ENCODE measurements at places on chromosomes 7 and 10. TPM values are rescaled to one million over a fixed set of nuclear protein-coding genes. Genes with fewer than 3 reads are reported as not detected.

DNA sequence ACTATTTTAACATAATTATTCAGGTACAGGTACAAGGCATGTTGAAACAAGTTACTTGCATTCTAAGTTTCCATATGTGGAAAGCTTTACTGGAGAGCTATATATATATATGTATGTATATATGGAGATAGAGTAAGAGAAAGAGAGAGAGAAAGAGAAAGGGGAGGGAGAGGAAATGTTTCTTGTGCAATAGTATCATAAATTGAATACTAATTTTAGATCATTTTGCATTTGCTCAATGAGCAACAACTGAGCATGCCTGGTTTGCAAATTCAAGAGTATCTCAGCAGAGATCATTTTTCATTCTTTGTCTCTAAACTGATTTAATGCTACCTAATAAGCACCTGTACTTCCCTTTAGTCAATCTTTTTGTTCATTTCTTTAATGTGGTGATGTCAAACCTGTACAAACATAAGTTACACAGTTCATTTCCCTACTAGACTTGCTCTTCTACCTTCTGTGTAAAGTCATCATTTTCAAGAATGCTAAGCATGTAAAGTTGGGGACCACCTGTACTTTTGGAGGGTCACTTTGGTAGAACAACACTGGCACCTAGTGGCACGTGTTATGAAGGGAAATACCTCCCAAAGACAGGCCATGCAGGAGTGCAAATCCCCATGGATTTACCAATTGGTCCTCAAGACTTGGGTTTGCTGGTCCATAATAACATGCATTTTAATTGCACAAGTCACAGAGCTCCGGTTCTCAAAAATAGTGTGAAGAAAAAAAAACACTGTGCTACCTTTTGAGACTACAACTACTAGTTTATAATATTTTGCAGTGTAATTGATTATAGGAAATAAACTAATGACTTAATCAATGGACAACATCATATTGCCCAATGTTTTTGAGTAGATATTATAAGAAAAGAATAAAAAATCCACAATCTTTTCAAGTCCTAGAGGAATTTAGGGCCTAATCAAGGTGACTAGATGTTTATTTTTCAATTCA lies 431.2 kb upstream of the IGFBP3 start:
- no peaks in the 10 kb centered on the region for H3K27me3 ChIP-seq
- no peaks in the 10 kb centered on the region for H3K36me3 ChIP-seq
- no peak overlapping the region for H3K4me3 ChIP-seq
- no peaks in the 10 kb centered on the region for H3K4me1 ChIP-seq
- no peak for DNase-seq
- no peak overlapping the region for H3K27ac ChIP-seq

- no peaks in the 10 kb centered on the region for H3K27me3 ChIP-seq
- no peak overlapping the region for H3K27ac ChIP-seq
- H3K4me1 ChIP-seq, result no peaks in the 10 kb centered on the region
- DNase-seq, result no peak
- H3K4me3 ChIP-seq, result no peak overlapping the region
- no peaks in the 10 kb centered on the region for H3K36me3 ChIP-seq
Measured at GRCh38 chr7:18265611-18266281, 229.8 kb upstream of the HDAC9 start.

DNA sequence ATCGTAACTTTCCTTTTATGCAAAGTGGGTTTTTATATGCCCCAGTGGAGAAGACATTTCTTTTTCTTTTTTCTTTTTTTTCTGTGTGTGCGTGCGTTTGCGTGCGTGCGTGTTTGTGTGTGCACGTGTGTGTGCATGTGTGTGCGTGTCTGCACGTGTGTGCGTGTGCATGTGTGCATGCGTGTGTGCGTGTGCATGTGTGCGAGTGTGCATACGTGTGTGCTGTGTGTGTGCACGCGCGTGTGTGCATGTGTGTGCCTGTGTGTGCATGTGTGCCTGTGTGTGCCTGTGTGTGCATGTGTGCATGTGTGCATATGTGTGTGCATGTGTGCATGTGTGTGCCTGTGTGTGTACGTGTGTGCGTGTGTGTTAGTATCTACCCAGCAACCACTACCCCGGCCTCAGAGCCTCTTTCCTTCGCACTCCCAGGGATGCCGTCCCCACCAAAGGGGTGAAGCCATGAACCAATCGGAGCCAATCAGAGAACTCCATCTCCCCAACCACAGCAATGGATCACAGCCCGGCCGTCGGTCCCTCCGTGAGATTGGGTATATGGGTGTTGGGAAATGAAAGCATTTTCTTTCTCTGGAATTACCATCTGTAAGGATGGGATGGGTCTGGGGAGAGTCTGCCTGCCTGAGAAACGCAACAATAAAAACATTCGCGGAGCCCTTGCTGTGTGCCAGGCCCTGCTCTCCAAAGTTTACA lies 92.3 kb downstream of the ELFN1 start:
- H3K4me3 ChIP-seq, result no peak overlapping the region
- no peak for DNase-seq
- H3K4me1 ChIP-seq, result no peaks in the 10 kb centered on the region
- no peak overlapping the region for H3K27ac ChIP-seq
- H3K36me3 ChIP-seq, result no peaks in the 10 kb centered on the region
- no peaks in the 10 kb centered on the region for H3K27me3 ChIP-seq

The MTURN gene
- polyA plus RNA-seq, result 5.9 TPM

The GPR37 gene
- polyA plus RNA-seq, result not detected

The PMS2 gene
- 5.1 TPM for polyA plus RNA-seq

DNA sequence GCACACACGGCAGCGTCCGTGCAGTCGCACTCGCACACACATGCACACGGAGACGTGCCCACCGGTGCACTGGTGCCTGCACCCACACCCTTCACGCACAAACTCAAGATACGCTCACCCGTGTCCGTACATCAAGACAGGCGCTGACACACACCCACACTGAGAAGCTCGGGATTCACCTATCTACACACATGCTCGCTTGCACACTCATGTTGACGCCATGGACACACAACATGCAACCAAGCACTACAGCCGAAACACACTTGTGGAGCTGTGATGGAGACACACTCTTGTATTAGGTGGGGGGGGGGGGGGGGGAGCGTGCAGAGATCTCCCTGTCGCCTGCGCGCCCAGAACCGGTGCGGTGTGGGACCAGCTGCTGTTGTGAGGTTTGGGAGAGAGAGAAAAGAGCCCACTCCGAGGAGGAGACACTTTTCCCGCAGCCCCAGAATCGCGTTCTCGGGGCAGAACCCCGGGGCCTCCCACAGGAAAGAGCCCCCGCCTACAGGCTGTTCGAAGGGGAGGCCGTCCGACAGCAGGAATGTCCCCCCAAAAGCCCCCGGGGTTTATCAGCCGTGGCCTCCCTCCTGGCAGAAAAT lies 605 bp upstream of the NFKB2 start:
- peak overlapping the region; percentile 94 for H3K4me3 ChIP-seq
- peak overlapping the region; percentile 100 for H3K27ac ChIP-seq
- H3K36me3 ChIP-seq, result peaks cover 27% of the 10 kb centered on the region
- DNase-seq, result peak; percentile 23
- H3K4me1 ChIP-seq, result peaks cover 46% of the 10 kb centered on the region
- H3K27me3 ChIP-seq, result no peaks in the 10 kb centered on the region

The HYAL4 gene
- not detected for polyA plus RNA-seq

DNA sequence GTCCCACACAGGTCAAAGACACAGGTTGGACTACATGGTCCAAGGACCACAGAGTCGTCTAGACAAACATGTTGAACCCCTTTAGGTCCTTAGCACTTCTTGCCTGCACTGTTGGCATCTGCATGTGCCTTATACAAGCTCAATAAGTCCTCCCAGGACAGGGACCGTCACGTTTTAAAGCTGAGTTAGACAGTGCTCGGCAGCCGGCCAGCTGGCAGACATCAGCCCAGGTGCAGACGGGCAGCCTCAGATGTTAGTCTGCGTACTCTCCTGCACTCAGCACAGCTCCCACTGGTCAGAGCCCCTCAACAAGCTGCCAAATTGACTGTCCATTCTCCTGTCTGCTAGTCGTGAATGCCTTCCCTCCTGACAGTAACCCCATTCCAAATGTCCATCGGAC lies 34.9 kb downstream of the PARP12 start:
- no peaks in the 10 kb centered on the region for H3K27me3 ChIP-seq
- no peak overlapping the region for H3K4me3 ChIP-seq
- peaks cover 5% of the 10 kb centered on the region for H3K4me1 ChIP-seq
- peaks cover 73% of the 10 kb centered on the region for H3K36me3 ChIP-seq

DNA sequence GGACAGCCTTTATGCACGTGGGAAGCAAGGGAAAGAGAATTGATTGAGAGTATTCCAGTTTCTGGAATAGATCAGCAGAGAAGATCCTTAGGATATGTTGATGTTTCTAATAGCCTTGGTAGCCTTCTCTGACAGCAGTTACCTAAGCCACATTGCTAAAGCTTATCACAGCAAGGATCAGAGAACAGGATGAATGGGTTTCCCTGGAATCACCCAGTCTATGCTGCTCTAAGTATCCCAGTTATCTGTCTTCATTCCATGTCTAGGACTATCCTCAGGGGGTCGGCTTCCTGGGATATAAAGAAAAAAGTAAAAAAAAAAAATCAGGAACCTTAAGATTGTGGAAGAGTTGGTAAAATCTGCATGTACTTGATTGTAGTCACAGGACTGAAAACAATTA lies 352.0 kb upstream of the AKR1E2 start:
- no peaks in the 10 kb centered on the region for H3K4me1 ChIP-seq
- no peak overlapping the region for H3K4me3 ChIP-seq
- no peaks in the 10 kb centered on the region for H3K36me3 ChIP-seq
- DNase-seq, result no peak

The ASB10 gene
- not detected for polyA plus RNA-seq

- no peak overlapping the region for H3K4me3 ChIP-seq
- no peak overlapping the region for H3K27ac ChIP-seq
- H3K27me3 ChIP-seq, result no peaks in the 10 kb centered on the region
- DNase-seq, result no peak
Measured at GRCh38 chr7:104156842-104157277, 51.0 kb downstream of the ORC5 start.

- no peaks in the 10 kb centered on the region for H3K27me3 ChIP-seq
- H3K36me3 ChIP-seq, result no peaks in the 10 kb centered on the region
- no peak for DNase-seq
- H3K4me3 ChIP-seq, result no peak overlapping the region
Measured at GRCh38 chr7:95684505-95684904, 87.8 kb upstream of the DYNC1I1 start.

GRCh38 chr7:156147104-156147503 lies 334.8 kb upstream of the SHH start:
- no peak overlapping the region for H3K4me3 ChIP-seq
- DNase-seq, result no peak
- H3K36me3 ChIP-seq, result no peaks in the 10 kb centered on the region
- no peaks in the 10 kb centered on the region for H3K27me3 ChIP-seq
- no peak overlapping the region for H3K27ac ChIP-seq

The PDE1C gene
- not detected for polyA plus RNA-seq

The CLCN1 gene
- 0.11 TPM for polyA plus RNA-seq

DNA sequence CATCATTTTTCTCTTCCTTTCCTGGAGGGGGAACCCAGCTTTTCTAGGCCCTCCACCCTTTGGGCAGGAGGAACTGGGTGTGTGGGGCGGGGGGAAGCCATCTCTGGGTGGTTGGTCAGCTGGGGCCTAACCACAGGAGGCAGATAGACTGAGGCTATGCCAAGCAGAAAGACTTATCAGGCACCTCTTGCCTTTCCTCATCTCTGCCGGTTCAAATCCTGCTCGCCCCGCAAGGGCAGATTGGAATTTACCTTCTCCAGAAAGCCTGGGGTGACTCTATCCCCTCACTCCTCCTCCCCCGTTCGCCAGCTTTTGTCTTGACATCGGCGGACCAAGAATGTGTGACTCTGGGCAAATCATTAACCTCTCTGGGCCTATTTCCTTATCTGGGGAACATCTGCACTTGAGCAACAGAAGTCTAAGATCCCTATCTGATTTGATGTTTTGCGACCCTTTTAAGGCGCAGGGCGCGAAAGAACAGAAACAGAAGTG lies 584 bp upstream of the GARS1 start:
- no peaks in the 10 kb centered on the region for H3K27me3 ChIP-seq
- H3K27ac ChIP-seq, result peak overlapping the region; percentile 100
- peak overlapping the region; percentile 92 for H3K4me3 ChIP-seq
- peaks cover 43% of the 10 kb centered on the region for H3K4me1 ChIP-seq
- H3K36me3 ChIP-seq, result peaks cover 7% of the 10 kb centered on the region

DNA sequence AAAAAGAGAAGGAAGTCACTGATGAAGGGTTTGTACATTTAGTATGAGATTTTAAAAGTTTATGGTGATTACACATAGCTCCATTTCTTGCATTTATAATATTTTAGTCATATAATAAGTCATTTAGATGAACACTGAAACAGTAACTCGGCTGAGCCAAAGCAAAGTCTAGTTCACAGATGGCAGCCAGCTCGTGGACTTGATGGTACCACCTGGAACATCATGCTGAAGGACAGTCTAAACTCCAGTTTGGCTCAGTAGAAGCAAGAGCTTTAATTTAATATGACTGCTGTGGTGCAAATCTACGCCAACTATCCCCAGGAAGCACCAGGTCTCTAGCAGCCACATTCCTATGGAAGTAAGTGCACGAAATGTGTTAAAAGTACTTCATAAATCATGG lies 16.4 kb downstream of the SRI start:
- no peaks in the 10 kb centered on the region for H3K4me1 ChIP-seq
- peaks cover 77% of the 10 kb centered on the region for H3K36me3 ChIP-seq
- H3K27me3 ChIP-seq, result no peaks in the 10 kb centered on the region
- no peak overlapping the region for H3K4me3 ChIP-seq
- no peak for DNase-seq
- no peak overlapping the region for H3K27ac ChIP-seq

The DCLRE1A gene
- polyA plus RNA-seq, result 1.3 TPM

The GSTO2 gene
- polyA plus RNA-seq, result not detected

DNA sequence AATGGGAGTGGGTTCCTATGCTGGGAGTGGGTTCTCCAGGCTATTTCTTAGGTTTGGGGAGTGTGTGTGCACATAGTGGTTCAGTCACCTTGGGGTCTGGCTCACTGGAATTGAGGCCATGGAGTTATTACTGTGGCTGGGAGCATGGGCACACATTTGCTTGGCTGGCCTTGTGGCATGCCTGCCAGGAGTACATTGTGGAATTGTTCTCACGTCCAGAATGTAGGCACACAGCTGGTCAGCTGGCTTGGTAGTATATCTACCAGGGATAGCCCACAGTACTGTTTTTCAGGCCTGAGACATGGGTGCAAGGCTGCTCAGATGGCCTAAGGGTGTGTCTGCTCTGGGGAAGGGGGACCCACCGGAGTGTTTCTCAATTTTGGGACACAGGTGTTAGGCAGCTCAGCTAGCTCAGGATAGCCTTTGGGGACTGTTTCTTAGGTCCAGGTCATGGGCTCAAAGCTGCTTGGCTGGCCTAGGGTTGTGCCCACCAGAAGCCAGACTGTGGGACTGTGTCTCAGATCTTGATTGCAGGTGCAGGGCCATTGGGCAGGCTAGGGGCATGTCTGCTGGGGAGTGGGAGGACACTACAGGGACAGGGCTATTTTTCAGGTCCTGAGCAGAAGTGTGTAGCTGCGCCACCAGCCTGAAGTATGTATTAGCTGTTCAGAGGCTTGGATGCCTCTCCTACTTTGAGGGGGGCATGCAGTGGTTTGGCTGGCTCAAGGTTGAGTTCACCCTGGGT lies 50.6 kb downstream of the TMEM168 start:
- no peak for DNase-seq
- no peaks in the 10 kb centered on the region for H3K36me3 ChIP-seq
- no peak overlapping the region for H3K27ac ChIP-seq
- H3K4me1 ChIP-seq, result no peaks in the 10 kb centered on the region
- H3K4me3 ChIP-seq, result no peak overlapping the region
